ENCODE measurements at places on chromosomes 1 and 21. TPM values are rescaled to one million over a fixed set of nuclear protein-coding genes. Genes with fewer than 3 reads are reported as not detected.

Gene CD1E
- 154 TPM for polyA plus RNA-seq

Gene POU3F1
- 0.30 TPM for polyA plus RNA-seq

Gene IFFO2
- 22.6 TPM for polyA plus RNA-seq

Gene KIF14
- polyA plus RNA-seq = 1.4 TPM

Gene C8A
- polyA plus RNA-seq = 0.02 TPM

Gene AKR7A2
- 24.8 TPM for polyA plus RNA-seq

Gene KRTAP21-2
- polyA plus RNA-seq = not detected

Gene TRAF5
- 47.6 TPM for polyA plus RNA-seq

Gene ANKRD13C
- polyA plus RNA-seq = 18.6 TPM

Gene SRSF10
- polyA plus RNA-seq = 106 TPM

Gene CD247
- polyA plus RNA-seq = 114 TPM

Gene SH2D1B
- 0.27 TPM for polyA plus RNA-seq

Gene KRTCAP2
- 223 TPM for polyA plus RNA-seq
